ENCODE measurements at places on chromosomes 12 and 14.

GRCh38 chr12:113152835-113153814 is 3.6 kb downstream of the CFAP73 start:
- peak; percentile 22 for DNase-seq

GRCh38 chr12:122788387-122788786 is 14.0 kb downstream of the CCDC62 start:
- no peak for DNase-seq

- DNase-seq: no peak
Observed at GRCh38 chr12:56129942-56130495, 2.0 kb downstream of the ESYT1 start.

DNA sequence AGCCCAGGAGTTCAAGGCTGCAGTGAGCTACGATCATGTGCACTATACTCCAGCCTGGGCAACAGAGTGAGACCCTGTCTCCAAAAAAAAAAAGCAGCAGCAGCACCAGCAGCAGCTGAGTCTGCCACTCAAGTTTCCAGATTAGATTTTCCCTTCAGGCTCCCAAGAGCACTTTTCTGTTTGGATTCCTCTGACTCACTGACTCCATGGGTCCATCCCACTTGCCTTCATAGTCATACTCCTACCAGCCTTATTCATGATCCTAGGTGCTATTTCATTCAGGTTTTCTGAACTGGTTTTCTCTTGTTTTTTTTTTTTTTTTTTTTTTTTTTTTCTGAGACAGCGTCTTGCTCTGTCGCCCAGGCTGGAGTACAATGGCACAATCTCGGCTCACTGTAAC is 6.8 kb upstream of the TWF1 start:
- DNase-seq: no peak

DNA sequence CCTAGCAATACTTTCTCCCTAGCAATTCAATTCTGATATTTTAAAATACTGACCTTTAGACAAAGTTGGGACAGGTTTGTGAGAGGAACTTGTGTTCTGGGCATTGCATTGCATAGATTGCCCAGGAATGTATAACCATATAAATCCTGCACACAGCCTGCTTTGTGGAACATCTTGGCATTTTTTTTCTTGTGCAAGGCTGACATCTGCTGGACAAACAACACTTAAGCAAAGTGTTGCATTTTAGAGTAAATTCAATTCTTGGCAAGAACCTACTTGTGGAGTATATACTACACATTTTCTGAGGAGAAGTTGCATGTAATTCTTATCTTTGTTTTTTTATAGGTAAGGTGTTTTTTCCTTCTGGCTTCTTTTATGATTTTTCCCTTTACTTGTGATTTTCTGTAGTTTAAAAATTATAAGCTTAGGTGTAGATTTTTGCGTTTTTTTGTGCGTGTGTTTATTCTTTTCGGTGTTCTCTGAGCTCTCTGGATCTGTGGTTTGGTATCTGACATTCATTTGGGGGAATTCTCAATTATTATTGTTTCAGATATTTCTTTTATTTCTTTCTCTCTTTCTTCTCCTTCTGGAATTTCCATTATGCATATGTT is 26.4 kb downstream of the TESPA1 start:
- DNase-seq: no peak

DNA sequence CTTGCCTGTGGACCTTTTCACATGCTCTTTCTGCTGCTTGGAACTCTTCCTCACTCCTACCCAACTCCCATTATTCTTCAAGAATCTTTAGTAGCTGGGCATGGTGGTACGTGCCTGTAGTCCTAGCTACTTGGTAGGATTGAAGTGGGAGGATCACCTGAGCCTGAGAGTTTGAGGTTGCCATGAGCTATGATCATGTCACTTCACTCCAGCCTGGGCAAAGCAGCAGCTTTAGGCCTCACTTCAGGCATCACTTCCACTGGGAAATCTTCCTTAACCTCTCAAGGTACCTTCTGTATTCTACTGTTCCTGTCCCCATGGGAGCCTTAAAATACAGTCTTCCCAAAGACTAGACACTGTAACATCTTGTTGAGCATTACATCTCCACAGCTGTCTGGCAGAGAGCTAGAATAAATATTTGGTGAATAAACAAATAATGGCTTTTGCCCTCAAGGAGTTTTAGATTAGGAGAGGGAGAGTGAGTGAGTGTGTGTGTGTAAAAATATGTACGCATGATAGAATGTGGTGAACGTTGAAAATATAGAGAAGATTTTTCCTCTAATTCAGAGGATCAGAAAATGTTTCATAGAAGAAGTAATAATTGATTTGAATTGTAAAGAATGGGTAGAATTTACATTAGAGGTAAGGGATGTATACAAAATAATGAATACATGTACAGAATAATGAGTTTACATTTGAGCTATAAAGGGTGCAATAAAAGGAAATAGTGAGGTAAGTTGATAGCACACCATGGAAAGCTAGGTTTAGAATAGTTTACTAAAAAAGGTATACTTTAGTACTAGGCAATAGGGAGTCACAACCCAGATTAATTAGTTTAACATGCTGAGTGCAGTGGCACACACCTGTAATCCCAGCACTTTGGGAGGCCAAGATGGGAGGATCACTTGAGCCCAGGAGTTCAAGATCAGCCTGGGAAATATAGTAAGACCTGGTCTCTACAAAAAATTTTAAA is 29.2 kb upstream of the BMAL2 start:
- DNase-seq: no peak

GRCh38 chr12:65466911-65467310 is 188.4 kb downstream of the MSRB3 start:
- no peak for DNase-seq

DNA sequence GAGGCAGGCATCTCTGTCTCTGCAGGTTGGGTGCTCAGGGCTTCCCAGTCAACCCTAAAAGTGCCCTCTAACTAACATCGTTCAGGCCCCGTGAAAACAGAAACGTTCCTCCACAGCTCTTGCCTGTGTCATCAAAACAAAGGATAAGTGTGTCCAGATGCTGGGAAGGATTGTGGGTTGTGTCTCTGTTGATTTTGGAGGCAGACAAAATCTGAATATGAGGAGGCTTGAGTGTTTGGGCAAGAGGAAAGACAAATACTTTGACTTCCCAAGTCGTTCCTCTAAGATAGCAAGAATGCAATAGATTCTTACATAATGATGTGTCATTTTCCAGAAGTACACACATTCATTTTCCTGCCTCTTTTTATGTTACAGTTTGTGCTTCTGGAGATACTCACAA is 52.9 kb downstream of the SERPINA3 start:
- DNase-seq: no peak

DNA sequence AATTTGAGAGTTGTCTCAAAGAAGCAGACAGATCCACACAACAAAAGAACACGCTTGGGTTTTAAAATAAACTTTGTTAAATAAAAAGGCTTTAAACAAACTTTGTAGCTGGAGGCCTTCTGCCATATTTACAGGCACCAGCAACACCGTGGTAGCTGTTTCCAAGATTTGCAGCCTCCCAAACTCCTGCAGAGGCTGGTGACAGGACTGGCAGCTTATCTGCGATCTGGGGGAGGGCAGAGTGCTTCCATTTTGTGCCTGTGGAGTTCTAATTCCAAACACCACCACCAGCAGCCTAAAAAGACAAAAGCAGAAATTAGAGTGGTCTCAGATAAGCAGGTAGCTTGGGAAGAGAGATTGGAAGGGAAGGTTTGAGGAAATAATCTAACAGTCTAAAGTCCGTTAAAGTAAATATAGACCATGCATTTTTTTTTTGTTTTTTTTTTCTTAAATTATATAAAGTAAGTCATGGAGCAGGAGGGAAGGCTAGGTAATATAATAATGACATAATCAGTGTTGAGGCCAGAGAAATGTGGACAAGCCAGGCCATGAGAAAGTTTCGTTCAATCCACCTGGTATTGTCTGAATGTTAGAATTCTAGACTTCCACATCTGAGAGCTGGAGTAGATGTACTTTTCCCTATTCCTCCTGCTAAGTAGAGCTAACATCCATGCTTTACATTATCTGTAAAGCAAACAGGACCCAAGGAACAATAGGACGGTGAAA is 69.6 kb upstream of the TMEM132D start:
- no peak for DNase-seq

GRCh38 chr12:117882181-117882580 is 86.6 kb downstream of the KSR2 start:
- DNase-seq: no peak

DNA sequence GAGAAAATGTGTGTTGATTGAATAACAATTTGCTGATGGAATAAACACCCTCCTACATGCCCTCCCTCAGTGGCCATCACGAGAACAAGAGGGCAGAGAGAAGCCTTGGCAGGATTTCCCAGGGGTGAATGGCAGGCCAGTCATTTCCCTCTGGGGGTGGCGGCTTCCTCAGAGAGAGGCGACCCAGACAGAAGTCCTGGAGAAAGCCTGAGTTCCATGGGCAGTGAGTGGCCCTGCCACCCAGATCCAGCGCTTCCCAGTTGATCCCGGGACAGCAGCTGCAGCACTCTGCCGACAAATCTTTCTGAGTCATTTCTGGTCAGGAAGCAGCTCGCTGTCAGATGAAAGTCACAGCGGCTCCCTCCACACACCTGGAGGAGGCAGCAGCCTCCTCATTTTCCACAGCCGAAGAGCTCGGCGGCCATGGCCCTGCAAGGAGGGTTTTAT is 123.0 kb downstream of the SCARB1 start:
- DNase-seq: no peak

GRCh38 chr12:82651489-82651888 is 35.2 kb upstream of the TMTC2 start:
- no peak for DNase-seq

DNA sequence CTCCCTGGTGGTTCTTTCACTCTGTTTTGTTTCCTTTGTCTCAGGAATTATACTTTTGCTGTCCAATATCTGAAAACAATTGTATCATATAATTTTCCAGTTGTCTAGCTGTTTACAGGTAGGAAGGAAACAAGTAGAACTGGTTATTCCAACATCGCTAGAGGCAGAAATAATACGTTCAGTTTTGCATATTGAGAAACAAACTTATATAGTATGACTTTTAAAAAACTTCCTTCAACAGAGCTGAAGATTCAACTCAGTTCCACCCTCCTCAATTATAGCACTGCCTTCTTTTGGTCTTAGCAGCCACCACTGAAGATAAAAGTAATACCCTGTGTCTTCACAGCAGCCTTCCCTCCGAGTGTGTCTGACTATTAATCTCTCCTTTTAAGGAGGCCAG is 214.3 kb downstream of the EFCAB11 start:
- DNase-seq: no peak

DNA sequence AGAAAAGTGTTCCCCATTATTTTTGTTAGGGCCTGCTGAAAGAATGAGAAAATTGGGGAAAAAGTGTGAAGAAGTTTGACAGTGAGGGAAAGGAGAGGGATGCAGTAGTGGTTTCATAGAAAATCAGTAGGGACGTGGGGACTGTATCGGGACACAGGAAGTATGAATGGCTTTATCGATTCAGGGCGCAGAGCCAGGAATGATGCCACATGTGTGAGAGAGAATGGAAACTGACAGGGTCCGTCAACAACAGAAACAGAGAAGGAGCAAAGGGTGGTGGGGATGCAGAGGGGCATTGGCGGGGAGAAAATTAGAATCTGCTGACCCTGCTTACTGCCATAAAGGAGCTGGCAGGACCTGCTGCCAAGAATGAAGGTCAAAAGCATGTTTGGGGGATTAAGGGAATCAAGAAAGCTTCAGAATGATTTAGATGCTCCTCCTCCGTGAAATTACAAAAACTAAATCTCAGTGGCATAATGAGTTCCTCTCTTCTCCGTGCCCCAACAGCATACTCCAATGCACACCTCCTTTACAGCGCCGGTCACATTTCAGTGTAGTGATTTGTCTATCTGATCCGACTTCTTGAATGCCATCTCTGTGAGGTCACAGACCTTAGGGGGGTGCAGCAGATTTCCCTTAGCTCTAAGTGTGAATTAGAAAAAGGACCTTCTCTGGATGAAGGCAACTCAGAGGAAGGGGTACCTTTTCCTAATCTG is 92.6 kb downstream of the EMP1 start:
- no peak for DNase-seq

DNA sequence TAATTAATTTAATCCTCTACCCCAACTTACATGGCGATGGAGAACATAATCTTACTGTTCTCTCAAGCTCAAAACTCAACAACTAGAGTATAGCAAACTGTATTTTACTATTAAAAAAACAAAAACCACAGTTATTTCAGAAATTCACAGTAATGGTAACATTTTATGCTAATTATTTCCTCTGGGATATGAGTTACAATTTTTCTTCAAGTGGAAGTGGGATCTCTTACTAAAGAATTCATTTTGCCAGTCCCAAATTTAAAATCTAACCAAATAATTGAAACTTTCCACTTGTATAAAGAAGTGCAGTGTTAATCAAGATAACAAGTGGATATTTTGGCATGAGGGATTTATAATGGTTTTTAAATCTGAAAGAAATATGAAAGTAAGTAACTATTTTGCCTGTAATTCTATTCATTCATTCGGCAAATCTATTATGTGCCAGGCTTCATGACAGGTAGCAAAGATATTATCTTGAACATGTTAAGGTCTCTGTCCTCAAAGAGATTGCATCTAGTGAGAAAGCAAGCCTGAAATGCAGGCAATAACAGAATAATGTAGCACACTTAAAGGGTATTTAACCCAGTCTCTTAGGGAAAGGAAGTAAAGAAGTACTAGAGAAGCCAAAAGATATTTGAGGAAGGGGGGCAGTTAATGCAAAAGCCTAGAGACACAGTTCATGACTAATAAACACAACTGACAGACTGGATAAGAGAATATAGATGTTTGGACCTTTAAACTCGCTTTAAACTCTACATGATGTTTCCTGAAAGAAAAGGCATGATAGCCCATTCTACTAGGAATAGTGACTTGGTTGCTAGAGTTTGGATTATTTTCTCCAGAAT is 44.0 kb downstream of the TAOK3 start:
- DNase-seq: no peak

GRCh38 chr12:59710004-59710628 is 114.3 kb downstream of the SLC16A7 start:
- no peak for DNase-seq

- no peak for DNase-seq
Observed at GRCh38 chr14:73567951-73568885, 795 bp upstream of the ACOT2 start.

DNA sequence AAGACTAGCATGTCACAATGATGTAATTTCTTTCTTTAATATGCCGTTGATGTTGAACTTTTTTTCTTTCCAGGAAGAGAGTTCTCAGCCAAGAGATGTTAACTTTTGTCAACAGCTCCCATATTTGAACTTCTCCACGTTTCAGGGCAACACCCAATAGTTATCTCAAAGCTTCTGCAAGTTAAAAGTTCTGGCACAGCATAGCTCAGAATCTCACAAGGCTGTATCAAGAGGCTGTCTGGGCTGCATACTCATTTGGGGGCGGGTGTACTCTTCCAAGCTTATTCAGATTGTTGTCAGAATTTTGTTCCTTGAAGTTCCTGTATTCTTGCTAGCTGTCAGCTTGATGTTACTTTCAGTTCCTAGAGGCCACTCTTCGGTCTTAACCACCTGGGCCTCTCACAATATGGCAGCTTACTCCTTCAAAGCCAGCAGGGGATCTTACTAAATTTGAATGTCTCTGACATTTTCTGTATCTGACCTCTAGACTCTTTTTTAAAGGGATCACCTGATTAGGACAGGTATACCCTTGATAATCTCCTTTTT is 38.9 kb downstream of the KCNC2 start:
- DNase-seq: no peak

Measured in effector memory CD4-positive, alpha-beta T cell (primary cell).